Adrenal gland (tissue), 19 donors: ENCODE measurements at places on chromosomes 4 and X. TPM values are rescaled to one million over a fixed set of nuclear protein-coding genes. Genes with fewer than 3 reads are reported as not detected.
A peak's percentile ranks its signal among the peaks of the same experiment; 100 is the strongest.

DNA sequence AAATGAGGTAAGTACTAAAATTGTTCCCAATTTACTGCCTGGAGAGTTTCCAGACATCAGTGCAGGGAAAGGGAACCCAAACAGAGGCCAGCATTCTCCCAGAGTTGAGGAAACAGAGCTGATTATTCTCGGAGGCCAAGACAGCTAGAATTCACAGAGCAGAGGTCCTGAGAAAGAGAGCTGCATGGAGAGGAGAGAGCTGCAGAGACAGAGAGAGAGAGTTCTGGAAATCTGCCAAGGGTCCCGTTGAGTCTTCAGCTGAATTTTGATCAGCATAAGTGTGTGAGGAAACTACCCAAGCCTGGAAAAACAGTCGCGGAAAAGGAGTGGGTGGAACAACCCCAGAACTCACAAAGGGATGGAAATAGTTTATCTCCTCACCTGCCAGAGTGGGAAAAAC, 43.8 kb upstream of the GPR173 start:
- no peak for DNase-seq

DNA sequence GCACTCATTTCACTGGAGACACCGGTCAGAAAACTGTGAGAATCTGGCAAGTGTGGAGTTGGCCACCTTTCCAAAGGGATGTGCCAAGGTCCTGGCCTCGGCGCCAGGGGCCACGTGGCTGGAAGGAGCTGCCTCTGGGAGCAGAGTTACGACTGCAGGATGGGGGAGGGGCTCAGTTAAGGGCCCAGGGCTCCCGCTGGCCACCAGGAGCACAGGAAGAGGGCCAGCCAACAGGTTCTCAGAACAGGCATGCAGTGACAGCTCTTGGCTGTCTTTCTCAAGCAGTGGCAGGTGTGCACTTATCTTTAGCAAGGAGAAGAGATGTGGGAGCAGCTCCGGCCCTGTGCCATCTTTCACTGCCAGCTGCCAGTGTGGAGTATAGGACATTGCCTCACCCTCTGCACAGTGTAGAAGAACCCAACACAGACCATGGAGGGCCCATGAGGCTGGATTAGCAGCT, 115.9 kb upstream of the RBPJ start:
- peak; percentile 10 for DNase-seq

- no peak for DNase-seq
Measured at GRCh38 chrX:148459343-148459742, 41.1 kb upstream of the AFF2 start.

GRCh38 chrX:19659929-19660328, 144.6 kb upstream of the MAP3K15 start:
- DNase-seq = no peak

GRCh38 chr4:72112514-72113156, 80.8 kb downstream of the NPFFR2 start:
- no peak for DNase-seq

DNA sequence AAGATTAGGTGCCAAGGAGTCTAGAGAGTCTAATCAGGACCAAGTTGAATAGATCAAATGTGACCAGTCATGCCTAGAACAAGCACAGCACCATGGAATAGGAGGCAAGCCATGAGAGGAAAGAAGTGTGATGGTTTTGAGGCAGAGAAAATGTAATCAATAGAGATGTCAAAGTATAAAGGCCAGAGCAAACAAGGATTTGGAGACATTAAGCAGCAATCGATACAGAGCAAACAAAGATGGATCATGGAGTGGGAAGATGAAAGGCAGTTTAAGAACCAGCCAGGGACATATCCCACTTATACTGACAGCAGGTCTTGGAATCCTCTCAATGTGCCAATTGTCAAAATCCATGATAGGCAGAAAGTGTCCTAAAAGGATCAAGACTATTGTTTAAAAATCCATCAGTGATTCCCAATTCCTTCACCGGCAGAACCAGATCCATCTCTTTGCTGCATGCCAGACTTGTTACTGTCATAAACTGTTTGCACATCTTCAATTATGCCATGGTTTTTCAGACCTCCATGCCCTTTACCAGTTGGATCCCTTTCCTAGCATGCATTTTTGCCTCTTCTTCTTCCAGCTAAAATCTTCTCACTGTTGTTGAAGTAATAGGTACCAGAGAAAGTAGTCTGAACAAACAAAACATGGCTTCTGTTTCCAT, 520.7 kb upstream of the ARX start:
- no peak for DNase-seq

The CC2D2A gene
- 15.7 TPM for polyA plus RNA-seq

The BST1 gene
- polyA plus RNA-seq = 2.7 TPM

The AIFM1 gene
- 163 TPM for polyA plus RNA-seq

The SPIN4 gene
- polyA plus RNA-seq = 1.7 TPM

The MAGEB1 gene
- not detected for polyA plus RNA-seq
